ENCODE measurements at places on chromosomes 11 and 22.

GRCh38 chr22:25701056-25701780 is 40.8 kb upstream of the MYO18B start:
- DNase-seq: peak; percentile 49

DNA sequence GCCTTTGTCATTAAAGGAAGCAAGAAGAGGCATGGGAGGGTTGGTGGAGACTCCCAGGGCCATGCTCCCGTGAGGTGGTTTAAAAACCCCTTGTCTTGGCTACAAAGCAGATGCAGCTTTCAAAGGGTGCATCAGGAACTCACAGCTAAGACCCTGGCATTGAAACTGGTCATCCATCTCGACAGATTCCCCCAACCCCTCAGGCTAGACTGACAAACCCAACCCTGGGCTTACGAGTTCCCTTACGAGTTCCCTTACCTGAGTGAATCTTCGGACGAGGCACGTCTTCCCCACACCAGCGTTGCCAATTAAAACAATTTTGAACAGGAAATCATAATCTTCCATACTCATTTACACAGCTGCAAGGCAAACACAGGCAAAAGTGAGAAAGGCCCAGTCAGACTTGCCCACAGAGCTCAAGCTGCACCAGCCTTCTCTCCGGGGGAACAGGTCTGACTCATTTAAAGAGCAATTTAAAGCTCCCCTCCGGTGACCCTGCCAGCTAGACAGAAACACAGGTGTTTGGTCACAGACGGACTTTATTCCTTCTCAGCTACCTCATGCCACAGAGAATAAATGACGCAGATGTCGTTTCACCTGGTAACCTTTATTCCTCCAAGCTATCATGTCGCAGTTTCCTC is 74.6 kb downstream of the RAB30 start:
- no peak for DNase-seq

DNA sequence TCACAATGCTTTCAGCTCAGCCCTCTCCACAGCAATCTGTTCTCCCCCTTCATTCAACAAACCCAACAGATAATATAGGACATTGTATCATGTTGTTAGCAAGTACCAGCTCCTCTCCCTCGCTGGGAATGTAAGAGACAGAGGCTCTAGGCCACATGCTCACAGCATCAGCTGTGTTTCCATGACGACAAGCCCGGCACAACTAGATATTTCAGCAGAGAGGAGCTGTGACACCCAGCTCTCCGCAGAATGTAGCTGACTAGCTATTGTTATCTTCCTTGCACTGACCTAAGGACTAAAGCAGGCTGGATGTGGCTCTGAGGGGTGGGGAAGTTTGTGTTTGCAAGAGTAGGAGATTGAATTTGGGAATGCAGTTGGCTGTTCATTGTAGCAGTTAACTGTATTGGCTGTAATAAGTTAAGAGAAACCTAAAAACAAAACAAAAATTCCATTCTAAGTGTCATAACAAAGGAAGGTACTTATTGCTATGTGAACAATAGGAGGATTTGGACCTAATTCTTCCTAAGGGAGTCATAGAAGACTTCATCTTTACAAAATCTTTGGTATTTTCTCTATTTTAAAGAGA is 28.0 kb upstream of the RRAS2 start:
- DNase-seq: peak; percentile 58

DNA sequence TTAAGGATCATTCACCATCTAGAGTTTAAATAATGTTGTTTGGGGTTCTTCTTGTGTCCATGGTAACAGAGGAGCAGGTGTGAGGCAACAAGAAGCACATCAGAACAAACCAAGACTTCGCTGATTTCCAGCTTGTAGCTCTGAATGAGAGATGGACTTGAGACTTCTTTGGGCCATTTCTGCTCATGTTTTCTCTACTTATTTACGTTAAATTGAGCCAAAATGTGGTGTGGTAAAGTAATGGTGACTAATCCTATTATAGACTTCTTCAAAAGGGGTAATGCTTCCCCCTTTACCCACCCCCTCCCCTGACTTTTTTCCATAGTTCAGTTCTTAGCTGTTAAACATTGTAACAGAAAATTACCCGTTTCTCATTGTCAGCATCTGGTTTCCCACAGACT is 65.2 kb downstream of the CSTPP1 start:
- DNase-seq: peak; percentile 38

GRCh38 chr11:116466801-116467200 is 306.0 kb downstream of the BUD13 start:
- DNase-seq: no peak

DNA sequence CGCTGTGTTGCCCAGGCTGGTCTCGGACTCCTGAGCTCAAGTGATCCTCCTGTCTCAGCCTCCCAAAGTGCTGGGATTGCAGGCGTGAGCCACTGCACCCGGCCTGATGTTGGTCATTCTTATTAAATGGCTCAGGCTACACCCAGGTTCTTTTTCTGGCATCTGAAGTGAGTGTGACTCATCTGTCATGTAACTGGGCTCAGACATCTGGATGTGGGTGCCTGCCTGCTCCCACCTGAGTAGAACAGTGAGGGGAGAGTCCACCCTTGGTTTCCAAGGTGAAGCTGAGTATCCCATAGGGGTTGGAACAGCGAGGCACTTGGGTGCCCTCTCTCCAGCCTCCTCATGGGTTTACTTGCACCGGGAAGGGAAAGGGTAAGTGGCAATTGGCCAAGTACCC is 36.7 kb upstream of the EIF3D start:
- no peak for DNase-seq

- no peak for DNase-seq
Observed at GRCh38 chr11:119677840-119678239, 51.2 kb downstream of the NECTIN1 start.
